Glutamatergic neuron (in vitro differentiated cells): ENCODE measurements at places on chromosomes 2 and 18.

- no peak for DNase-seq
Measured at GRCh38 chr2:38978296-38978903, 88.7 kb downstream of the ARHGEF33 start.

GRCh38 chr2:26251893-26252292, 7.2 kb downstream of the HADHB start:
- no peak for DNase-seq

GRCh38 chr18:21548647-21549046, 51.9 kb downstream of the ESCO1 start:
- no peak for DNase-seq

- no peak for DNase-seq
Measured at GRCh38 chr2:170747921-170748320, 22.3 kb upstream of the ERICH2 start.

GRCh38 chr18:4264347-4264791, 190.7 kb downstream of the DLGAP1 start:
- no peak for DNase-seq

DNA sequence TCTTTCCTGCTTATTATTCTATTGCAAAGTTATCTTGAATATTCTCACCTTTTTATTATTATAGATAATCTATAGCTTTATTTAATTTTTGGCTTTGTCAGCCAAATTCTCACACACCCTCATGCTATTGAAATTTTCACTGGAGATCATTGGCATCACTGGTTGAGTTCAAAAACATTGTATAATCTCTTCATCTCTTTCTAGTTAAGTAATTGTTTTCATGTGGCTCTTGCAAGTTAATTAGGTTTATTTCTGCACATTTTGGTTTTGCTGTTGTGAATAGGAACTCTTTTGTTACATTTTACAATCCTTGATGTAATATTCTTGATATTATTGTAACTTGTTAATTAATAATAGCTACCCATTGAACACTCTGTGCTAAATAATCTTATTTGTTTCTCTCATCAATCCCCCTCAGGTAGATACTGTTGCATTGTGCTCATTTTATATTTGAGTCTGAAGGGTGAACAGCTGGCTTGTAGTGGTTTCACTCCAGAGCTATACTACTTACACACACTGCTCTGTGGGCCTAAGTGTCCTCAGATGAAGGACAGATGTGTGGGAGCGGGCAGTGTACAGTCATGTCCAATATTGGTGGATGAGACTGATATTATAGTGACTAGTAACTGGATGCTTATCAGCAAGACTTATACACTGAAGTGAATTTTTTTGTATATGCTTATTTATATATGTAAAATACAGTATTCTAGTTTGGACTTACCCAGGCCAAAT, 112.7 kb downstream of the LCLAT1 start:
- no peak for DNase-seq

DNA sequence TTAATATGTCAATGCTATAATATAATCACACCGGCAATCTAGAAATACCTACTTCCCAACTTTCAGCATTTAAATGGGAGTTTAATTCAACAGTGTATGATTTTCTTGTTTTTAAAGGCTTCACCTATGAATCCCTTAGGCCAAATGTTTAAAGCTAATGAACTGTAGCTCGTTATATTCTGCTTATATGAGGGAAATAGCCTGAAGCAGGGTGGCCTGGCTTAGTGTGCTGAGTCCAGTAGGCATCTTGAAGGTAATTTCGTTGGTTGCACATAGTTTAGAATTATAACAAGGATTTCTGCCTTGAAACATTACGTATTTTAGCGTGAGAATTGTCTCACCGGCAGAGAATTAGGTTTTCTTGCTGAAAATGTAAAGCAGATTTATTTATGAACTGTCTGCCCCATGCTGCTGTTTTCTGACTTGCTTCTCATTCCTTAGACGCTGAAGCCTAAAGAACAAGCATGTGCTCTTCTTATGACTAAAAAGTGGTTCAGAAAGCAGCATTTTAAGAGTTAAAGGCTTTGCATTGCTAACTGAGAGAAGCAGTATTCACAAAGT, 433.7 kb upstream of the RAB12 start:
- no peak for DNase-seq

GRCh38 chr18:46706968-46707367, 49.9 kb downstream of the ST8SIA5 start:
- no peak for DNase-seq

DNA sequence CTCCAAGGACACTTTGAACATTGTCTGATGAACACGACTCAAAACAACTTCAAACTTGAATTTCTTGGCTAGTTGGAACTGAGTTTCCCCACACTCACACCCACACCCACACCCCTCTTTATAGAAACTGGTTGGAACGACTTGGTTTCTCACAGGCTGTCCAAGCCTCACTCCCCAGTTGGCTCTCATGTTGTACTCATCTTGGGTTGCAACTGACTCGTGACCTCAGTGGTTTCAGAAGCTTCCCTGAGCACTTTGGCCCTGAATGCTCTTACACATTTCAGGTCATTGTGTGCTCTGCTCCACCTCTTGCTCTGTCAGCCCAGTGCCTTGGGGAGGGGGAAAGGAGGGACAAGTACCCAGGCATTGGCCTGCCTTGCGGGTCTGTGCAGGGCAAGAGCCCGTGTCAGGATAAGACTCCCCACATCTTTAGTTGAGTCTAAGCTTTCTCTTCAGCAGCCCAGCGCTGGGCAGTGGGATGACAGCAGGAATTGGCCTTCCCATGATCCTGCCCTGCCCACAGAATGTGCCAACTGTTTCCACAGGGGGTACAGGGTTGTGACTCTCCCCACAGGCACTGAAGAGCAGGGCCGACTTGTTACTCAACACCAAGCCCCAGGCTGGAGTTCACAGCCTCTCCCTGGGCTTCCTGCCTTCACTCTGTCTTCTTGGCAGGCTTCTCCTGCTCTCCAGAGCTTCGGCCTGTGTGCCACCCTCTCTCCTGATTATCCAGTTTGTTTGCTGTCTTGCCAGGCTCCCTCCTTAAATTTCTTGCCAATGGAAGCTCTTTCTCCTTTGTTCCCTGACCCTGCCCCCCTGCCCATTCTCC, 104.6 kb downstream of the RTN4 start:
- DNase-seq: no peak

GRCh38 chr2:82694431-82694830, 1764.6 kb downstream of the SUCLG1 start:
- no peak for DNase-seq

DNA sequence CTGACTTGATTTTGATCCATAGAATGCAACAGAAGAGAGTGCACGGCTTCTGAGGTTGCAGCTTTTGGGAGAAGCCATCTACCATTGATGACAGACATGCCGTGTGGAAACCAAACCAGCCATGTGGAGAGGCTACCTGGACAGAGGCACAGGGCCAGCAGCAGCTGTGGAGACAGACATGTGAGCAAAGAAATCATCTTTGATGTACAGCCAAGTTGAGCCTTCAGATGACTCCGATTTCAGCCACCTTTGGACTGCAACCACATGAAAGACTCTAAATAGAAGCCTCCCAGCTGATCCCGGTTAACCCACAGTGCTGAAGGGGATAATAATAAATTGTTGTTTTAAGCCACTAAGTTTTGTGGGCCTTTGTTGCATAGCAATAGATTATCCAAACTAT, 54.2 kb downstream of the TSN start:
- no peak for DNase-seq

- peak; percentile 58 for DNase-seq
Measured at GRCh38 chr2:96816836-96817702, 1.0 kb downstream of the CNNM3 start.

DNA sequence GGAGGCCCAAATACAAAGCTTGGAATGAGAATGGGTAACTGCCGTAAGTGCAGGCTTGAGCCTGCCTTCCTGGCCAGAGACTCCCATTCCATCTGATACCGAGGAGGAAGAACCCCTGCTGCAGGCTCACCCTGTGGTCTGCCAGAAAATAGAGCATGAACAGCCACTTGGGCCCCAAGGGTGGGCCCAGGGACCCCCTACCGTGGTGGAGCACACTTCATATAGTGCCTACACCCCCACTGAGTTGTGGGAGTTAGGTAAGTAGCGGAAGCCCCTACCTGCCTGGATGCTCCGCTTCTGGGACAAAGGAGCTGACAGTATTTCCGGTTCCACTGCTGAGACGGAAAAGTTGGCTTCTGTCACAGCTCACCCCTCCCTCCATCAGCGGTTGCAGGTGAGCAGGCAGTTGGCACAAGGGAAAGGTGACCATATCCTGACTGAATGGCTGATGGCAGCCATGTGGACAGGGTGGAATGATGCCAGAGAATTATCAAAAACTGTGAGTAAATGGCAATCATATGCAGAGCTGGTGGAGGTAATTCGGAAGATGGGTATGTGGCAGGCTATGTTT, 11.5 kb upstream of the C2orf42 start:
- no peak for DNase-seq

DNA sequence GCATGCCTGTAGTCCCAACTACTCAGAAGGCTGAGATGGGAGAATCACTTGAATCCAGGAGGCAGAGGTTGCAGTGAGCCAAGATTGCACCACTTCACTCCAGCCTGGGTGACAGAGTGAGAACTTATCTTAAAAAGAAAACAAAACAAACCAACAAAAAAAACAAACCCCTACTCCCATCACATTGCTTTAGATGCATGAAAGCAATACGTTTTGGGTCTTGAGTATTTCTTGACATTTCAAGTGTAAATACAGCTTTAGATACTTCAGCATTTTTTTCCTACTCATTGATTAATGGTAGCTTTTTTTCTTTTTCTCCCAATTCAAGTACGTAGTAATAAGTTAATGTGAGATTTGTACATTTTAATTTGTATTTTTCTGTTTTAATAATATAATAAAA, 20.3 kb downstream of the RASGRP3 start:
- no peak for DNase-seq

DNA sequence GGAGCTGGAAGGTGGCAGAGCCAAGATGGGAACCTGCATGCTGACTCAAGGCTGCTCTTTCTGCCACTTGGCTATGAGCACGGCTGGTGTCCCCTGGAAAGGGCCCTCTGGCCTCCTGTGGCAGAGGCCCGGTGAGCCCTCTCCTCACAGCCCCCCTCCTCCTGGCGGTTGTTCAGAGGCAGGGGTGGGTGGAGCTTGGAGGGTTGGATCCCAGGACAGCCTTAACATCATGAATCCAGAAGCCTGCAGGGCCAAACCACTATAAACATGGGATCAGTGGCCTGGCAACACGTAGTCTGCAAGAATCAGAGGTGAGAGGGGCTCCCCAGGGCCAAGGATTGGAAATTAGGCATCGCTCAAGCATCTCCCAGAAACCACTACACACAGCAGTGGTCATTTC, 48.5 kb upstream of the LOXHD1 start:
- DNase-seq: peak; percentile 40

- DNase-seq: no peak
Measured at GRCh38 chr2:220279840-220280239, 652.4 kb downstream of the SLC4A3 start.

GRCh38 chr18:68772268-68772667, 25.6 kb upstream of the CCDC102B start:
- no peak for DNase-seq

DNA sequence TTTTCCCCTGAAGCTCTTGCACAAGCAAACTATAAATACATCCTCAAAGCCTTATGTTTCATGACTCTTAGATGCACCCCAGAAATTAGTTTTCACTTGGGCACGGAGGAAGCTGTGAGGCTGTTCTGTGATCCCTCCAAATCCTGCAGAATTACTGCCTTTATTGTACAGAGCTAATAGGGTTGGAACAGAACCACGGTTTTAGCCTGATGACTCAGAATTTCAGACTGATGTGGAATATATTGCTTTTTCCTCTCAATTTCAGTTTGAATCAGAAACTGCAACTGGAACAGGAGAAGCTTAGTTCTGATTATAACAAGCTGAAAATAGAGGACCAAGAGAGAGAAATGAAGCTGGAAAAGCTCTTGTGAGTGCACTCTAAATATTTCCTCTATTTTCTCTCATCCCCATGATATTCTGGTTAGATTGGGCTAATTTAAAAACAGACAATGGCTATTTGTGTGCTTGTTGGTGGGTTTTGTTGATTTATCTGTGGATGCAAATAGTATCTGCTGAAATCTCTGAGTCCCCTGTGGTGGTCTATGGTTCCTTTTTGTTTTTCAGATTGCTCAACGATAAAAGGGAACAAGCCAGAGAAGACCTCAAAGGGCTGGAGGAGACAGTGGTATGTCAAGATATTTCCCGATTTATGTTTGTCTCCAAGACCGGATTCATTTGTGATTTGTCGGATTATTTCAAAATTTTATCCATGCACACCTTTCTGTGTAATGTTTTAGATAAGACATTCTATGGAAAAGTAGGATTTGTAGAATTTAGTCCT, 38.2 kb upstream of the LYPD6B start:
- no peak for DNase-seq

- DNase-seq: no peak
Measured at GRCh38 chr2:207064128-207064690, 101.5 kb downstream of the KLF7 start.

DNA sequence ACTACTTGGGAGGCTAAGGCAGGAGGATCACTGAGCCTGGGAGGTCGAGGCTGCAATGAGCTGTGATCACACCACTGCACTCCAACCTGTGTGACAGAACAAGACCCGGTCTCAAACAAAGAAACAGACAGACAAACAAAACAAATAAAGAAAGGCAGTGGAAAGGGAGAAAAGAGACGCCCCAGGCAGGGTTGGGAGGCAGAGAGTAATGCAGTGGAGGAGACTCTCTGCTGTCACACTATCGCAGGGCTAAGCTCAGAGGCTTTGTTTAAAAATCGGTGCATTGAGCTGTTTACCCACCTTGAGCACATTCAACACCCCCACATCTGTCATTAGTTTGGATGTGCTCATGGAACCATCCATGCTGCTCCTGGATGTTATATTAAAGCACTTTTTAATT, 84.2 kb upstream of the RMP24 start:
- DNase-seq: no peak

GRCh38 chr2:109685453-109685852, 71.3 kb downstream of the SOWAHC start:
- DNase-seq: no peak

GRCh38 chr2:213733893-213734292, 449.6 kb downstream of the SPAG16 start:
- no peak for DNase-seq

DNA sequence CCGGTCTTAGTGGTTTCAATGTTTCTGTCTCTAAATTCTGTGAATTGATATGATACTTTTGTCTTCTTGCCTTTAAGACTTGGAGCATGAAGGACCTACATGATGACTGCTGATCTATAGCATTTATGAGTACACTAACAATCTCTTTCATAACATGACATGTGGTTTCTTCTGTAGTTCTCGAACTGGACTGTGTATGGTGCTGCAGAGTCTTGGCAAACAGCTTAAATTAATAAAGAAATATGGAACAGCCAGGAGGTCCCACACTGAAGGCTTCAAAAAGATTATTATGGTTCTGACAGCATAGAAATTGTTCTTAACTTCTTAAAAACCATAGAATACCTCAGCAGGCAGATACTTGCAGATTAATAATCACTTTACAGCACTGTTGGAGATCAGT, 145.0 kb downstream of the DCC start:
- DNase-seq: no peak

- DNase-seq: no peak
Measured at GRCh38 chr2:56382466-56382865, 198.7 kb downstream of the CCDC85A start.

GRCh38 chr18:3100498-3101132, 87.7 kb upstream of the LPIN2 start:
- DNase-seq: no peak

GRCh38 chr18:70553245-70553935, 264.5 kb downstream of the SOCS6 start:
- DNase-seq: no peak

- no peak for DNase-seq
Measured at GRCh38 chr18:50790948-50791347, 28.9 kb downstream of the MRO start.
